ENCODE measurements at places on chromosomes 7 and 10.

GRCh38 chr7:40437498-40437897 is 302.7 kb downstream of the SUGCT start:
- no peak for DNase-seq

- DNase-seq = no peak
Measured at GRCh38 chr10:74888962-74889661, 62.7 kb downstream of the KAT6B start.

GRCh38 chr7:98354052-98354451 is 46.8 kb downstream of the BAIAP2L1 start:
- no peak for DNase-seq

DNA sequence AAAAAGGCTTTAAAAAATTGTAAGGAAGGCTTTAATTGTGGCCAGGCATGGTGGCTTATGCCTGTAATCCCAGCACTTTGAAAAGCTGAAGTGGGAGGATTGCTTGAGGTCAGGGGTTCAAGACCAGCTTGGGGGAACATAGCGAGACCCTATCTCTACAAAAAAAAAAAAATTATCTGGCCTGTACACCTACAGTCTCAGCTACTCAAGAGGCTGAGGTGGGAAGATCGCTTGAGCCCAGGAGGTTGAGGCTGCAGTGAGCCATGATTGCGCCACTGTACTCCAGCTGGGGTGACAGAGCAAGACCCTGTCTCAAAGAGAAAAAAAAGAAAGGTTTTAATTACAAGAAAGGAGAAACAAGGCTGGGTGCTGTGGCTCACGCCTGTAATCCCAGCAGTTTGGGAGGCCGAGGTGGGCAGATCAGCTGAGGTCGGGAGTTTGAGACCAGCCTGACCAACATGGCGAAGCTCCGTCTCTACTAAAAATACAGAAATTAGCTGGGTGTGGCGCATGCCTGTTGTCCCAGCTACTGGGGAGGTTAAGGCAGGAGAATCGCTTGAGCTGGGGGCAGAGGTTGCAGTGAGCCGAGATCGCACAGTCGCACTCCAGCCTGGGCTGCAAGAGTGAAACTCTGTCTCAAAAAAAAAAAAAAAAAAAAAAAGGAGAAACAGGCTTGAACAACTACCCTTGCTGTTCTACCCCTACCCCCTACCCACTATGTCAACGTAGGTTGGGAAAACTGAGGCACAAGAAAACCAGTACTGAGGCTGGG is 83.7 kb downstream of the CARD11 start:
- DNase-seq = no peak

DNA sequence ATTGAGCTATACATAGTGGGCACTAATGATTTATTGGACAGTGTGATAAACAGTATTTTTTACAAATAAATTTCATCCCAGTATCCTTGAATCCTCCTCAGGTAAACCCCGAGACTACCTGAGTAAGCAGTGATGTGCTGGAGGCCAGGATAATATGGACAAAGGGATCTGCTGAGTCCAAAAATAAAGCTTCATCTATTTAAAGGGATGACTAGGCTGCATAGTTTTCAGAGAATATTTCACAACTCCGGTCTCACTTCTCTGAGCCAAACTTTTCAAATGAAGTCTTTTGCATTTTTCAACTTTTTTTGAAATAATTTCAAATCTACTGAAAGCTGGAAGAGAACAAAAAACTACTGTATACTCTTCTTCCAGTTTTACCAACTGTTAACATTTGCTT is 2.5 kb downstream of the ACTR3B start:
- DNase-seq = no peak

- no peak for DNase-seq
Measured at GRCh38 chr7:8594115-8594514, 160.7 kb downstream of the NXPH1 start.

GRCh38 chr7:44740055-44740454 is 8.6 kb upstream of the ZMIZ2 start:
- DNase-seq = no peak

DNA sequence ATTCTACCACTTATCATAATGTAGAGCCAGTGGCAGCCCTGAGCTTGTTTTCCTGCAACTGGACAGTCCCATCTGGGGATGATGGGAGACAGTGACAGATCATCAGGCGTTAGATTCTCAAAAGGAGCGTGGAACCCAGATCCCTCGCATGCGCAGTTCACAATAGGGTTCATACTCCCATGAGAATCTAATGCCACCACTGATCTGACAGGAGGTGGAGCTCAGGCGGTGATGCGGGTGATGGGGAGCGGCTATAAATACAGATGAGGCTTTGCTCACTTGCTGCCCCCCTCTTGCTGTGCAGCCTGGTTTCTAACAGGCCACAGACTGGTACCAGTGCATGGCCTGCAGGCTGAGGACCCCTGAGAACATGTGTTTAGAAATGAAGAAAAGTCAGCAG is 260.1 kb downstream of the CAMK1D start:
- DNase-seq = no peak

GRCh38 chr10:133381036-133381435 is 2.0 kb downstream of the PAOX start:
- DNase-seq = no peak

DNA sequence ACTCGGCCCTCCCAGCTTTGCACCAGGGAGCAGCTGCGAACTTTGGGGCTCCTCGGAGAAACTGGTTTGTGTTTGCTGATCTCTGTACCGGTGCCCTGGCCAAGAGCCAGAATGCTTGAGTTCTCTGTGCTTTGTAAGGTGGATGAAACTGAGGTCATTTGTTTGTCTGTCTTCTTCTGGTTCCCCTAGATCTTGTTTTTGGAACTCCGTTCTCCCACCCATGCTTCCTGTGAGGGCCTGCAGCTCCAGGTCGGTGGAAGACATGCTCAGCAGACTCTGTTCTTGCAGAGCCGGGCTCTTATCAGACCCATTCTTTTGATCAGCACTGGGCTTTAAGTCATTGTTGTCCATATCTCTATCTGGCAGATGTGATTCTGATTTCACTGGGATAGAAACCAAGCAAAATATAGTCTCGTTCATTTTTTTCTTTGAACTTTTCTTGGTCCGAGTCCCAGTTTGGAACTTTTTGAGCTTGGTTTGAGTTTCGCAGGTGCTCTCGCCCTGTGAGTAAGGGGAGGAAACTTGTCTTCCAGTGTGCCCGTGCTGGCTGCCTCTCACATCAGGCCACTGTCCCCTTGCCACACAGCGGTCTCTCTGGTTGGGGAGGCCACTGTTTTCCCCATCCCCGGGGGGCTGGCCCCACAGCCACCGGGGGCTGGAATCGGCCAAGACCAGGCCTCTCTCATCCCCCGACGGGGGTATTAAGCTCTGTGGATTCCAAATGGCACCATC is 31.2 kb downstream of the JCAD start:
- DNase-seq = no peak

GRCh38 chr7:2266911-2267310 is 24.9 kb downstream of the NUDT1 start:
- no peak for DNase-seq

GRCh38 chr7:15780271-15780670 is 93.8 kb upstream of the MEOX2 start:
- no peak for DNase-seq

DNA sequence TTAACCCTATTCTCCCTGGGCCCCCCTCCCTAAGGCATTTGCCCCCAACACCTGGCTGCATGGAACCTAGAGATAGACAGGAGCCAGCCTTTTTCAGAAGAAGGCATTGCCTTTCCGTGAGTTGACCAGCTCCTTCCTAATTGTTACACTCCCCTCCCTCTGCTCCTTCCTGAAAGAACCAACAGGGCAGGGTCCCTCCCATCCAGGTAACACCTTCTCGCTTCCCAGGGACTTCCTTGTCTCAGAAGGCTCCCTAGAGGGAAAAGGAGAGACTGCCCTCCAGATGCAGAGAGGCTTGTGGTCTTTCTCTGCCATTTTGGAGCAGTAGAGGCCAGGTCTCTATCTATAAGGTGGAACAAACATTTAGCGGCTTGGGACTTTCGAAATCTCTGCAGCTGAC is 31.9 kb downstream of the PALD1 start:
- no peak for DNase-seq

GRCh38 chr10:123301077-123301857 is 147.1 kb downstream of the BUB3 start:
- DNase-seq = peak; percentile 84

- no peak for DNase-seq
Measured at GRCh38 chr10:103042908-103043307, 124.8 kb downstream of the CNNM2 start.

GRCh38 chr7:152076940-152077933 is 51.8 kb downstream of the GALNT11 start:
- DNase-seq = no peak

DNA sequence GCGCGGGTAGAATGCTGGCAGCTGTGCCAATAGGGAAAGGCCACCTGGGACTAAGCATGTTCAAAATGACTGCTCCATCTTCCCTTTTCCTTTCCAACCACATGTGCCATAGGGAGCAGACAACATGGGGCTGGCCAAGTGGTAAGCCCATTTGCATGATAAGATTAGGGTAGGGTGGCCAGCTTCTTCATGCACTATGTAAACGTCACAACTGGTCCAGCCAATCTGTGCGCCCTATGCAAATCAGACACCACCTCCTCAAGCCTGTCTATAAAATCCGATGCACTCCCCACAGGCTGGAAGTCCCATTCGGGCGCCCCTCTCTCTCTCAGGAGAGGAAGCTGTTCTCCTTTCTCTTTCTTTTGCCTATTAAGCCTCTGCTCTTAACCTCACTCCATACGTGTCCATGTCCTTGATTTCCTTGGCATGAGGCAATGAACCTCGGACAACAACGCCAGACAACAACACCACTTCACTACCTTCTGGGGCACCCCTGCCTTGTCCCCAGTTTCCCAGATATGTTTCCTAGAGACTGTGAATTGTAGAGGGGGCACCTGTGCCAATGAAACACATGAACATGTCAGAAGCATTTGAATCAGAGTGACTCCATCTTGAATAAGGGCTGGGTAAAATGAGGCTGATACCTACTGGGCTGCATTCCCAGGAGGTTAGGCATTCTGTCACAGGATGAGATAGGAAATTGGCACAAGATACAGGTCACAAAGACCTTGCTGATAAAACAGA is 19.1 kb upstream of the EXOC6 start:
- no peak for DNase-seq

DNA sequence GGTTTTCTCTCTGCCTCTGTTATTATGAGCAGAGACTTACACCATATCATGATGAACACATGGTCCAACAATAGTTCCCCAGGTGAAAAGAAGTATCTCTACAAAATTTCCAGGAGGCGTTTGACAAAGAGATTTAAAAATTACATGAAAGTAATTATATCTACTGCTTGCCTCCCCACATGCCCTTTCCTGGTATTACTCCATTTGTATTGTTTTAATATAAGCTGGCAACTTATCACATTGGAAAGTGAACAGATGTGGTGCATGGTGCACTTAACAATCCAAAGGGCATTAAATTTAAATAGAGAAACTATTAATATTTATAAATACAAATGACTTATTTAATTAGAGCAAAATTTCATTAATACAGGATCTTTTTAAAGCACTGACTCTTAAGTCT is 638.2 kb downstream of the ANKRD7 start:
- DNase-seq = no peak

DNA sequence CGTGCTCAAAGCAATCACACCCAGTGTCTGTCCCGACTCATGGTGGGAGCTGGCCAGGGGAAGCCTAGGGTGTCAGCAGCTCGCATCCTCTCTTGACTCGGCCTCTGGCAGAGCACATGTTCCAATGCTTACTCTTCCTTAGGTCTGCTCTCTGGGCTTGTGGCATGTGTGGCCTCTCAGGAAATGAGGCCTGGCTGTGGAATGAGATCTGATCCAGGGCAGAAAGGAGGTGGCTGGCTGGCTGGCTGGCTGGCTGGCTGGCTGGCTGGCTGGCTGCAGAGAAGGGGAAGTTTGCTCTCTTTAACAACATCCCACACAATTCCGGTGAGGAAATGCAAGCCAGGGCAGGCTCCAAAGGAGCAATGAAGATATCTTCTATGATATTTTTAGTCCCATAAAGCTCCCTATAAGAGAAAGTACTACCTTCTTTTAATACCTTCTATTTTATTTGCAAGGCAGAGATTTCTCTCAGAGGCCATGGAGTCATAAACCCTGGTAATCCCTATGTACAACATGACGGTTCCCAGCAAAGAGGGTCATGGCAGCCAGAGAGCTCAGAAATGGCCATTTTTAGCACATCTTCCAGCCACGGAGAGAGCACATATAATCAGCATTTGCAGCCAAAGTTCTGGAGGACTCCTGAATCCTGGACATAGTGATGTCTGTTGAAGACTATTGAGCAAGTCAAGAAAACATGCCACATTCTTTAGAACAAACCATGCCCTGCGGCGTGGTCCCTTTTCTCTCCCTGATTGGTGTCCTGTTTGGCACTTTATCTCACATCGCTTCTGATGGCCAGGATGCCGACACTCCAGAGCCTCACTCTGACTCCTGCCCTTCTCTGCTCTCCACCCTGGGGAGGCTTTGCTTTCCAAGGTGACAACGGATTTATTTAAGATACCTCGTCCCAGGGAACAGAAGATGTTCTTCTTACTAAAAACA is 153.7 kb downstream of the FANK1 start:
- DNase-seq = no peak

DNA sequence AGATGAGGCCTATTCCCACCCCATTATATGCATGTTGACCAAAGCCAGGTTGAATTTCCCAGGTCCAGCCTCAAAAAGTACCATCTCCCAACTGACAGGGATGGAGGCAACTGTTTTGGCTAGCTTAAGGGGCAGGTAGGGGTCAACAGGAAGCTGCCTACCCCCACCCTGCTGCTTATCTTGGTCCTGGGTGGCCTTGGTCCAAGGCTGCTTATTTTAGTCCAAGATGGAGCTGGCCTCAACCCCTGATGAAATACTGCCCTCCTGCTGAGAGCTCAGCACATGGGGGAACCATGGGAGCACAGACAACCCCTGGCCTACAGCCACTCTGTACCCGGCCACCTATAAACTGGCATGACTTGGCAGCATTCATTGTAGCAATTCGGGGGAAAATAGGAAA is 23.1 kb downstream of the MYO1G start:
- no peak for DNase-seq

Data from nucleus accumbens (tissue), 56 donors.